ENCODE measurements at places on chromosomes 12 and 14.

DNA sequence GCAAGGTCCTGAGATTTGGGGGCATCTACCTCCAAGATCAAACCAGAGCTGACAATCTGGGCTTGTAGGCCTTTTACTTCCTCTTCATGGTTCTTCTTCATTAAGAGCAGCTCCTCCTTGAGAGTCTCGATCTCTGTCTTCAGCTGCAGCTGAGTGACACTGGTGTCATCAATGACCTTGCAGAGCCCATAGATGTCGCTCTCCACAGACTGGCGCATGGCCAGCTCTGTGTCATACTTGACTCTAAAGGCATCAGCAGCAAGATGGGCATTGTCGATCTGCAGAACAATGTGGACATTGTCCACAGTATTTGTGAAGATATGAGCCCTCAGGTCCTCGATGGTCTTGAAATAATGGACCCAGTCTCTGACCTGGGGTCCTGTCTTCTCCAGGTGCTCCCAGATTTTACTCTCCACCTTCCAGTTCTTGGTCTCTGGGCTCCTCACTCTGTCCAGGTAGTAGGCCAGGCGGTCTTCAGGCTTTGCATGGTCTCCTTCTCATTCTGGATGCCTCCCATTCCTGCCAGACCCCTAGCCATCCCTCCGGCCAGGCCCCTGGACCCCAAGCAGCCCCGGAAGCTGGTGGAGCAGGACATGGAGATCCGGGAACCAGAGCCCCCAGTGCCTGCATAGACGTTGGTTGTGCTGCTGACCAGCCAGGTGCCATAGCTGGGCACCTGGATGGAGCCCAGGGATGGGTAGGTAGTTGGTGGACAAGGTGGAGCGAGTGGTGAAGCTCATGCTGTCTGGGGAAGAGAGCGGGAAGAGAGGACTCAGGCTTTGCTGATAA is 141.0 kb downstream of the MSRB3 start:
- H3K4me1 ChIP-seq = no peaks in the 10 kb centered on the region
- no peak for DNase-seq
- H3K36me3 ChIP-seq = no peaks in the 10 kb centered on the region
- H3K4me3 ChIP-seq = no peak overlapping the region
- H3K27ac ChIP-seq = no peak overlapping the region

DNA sequence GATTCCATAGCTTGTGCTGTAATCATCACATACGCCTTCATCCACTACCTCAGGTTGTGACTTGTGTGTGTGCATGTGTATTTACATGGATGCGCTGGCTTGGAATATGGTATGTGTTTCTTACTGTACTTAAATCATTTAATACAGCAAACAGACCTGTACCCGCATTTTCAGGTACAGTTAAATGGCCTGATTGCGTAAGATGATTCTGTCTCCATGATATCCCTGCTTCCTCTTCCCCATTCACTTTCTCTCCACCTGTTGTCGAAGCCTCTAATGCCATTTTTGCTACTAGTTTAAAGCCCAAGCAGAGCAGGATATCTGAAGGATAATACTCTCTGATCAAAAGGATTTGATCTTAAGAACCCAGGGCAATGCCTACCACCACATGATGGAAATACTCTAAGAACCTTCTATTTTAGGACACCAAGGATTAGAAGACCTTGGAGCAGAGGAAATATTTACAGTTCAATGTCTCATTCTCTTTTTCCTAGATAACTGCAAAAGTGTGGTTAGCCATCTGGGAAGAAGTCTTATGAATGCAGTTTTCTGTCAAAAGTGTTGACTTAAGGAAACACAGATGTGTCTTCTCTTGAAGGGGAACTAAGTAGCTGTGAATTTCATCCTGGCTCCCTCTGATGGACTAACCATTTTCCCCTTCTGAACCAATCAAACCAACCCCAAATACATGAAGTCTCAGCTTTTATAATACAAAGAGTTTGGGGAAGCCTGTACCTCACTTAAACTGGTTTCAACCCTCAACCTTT is 78.7 kb downstream of the HELB start:
- no peak overlapping the region for H3K27ac ChIP-seq
- H3K27me3 ChIP-seq = no peaks in the 10 kb centered on the region
- no peak overlapping the region for H3K4me3 ChIP-seq
- H3K36me3 ChIP-seq = no peaks in the 10 kb centered on the region
- no peaks in the 10 kb centered on the region for H3K4me1 ChIP-seq

DNA sequence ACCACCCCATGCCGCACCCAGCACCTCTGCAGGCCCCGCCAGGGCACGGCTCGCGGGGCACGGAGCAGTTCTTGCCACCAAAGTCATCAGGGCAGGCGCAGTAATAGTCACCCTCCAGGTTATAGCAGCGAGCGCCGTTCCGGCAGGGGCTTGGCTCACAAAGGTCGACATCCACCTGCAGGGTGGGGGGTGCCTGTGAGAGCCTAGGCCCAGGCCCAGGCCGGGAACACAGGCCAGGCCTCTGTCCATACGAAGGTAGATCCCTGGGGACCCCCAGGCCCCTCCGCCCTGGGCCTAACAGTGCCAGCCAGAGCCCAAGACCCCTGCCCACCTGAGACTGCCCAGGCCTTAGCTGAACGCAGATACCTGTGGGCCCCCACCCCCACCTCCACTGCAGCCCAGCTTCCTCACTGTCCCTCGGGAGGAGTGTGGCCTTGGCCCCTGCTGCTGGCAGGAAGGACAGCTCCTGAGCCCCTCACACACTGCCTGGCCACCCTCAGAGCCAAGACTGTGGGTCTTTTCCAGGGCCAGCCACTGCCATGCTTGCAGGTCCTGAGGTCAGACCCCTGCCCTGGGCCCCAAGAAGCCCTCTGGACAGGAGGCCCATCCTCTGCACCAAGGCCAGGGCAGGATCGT is 19.3 kb downstream of the JAG2 start:
- H3K27ac ChIP-seq = no peak overlapping the region
- no peaks in the 10 kb centered on the region for H3K36me3 ChIP-seq
- no peaks in the 10 kb centered on the region for H3K27me3 ChIP-seq
- no peaks in the 10 kb centered on the region for H3K4me1 ChIP-seq

GRCh38 chr14:76736514-76736913 is 24.8 kb upstream of the VASH1 start:
- peaks cover 4% of the 10 kb centered on the region for H3K27me3 ChIP-seq
- no peak overlapping the region for H3K4me3 ChIP-seq
- H3K4me1 ChIP-seq = no peaks in the 10 kb centered on the region
- DNase-seq = no peak
- peaks cover 24% of the 10 kb centered on the region for H3K36me3 ChIP-seq

GRCh38 chr12:88015825-88016224 is 13.4 kb downstream of the C12orf50 start:
- no peaks in the 10 kb centered on the region for H3K4me1 ChIP-seq
- no peak overlapping the region for H3K4me3 ChIP-seq
- peaks cover 31% of the 10 kb centered on the region for H3K27me3 ChIP-seq
- no peak for DNase-seq

- H3K4me3 ChIP-seq = no peak overlapping the region
- no peak for DNase-seq
- H3K4me1 ChIP-seq = no peaks in the 10 kb centered on the region
Observed at GRCh38 chr14:51684760-51685159, 33.0 kb downstream of the FRMD6 start.

DNA sequence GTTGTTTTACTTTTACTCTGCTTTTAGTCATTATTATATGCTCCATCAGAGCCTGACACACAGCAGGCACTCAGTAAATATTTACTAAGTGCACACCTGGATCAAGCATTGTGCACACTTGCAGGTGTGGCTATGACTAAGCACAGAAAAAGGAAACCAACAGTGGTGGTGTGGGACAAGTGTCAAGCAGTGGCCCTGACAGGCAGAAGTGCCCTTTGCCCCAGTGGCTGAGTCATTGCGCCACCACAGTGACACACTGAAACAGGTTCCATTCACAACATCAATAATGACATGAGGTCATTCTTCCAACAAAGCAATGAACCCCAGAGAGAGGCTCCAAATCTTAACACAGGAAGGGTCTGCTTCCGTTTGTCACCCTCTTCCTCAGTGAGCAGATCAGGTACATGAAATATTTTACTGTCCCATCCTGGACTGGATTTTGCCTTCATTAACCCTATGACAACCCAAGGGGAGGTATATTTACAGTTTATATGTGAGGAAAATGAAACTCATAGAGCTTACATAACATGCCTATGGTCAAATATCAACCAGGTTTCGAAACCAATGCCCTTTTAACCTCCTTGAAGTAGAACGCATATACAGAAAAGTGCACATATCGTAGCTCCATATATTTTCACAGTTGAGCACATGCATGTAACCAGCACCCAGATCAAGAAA is 82.6 kb upstream of the GTF2A1 start:
- H3K27me3 ChIP-seq = peaks cover 3% of the 10 kb centered on the region
- no peaks in the 10 kb centered on the region for H3K36me3 ChIP-seq
- DNase-seq = no peak

- peaks cover 4% of the 10 kb centered on the region for H3K27me3 ChIP-seq
- peaks cover 5% of the 10 kb centered on the region for H3K36me3 ChIP-seq
- no peak overlapping the region for H3K4me3 ChIP-seq
- no peak for DNase-seq
- no peak overlapping the region for H3K27ac ChIP-seq
Observed at GRCh38 chr14:30362369-30363218, 196.4 kb upstream of the G2E3 start.

DNA sequence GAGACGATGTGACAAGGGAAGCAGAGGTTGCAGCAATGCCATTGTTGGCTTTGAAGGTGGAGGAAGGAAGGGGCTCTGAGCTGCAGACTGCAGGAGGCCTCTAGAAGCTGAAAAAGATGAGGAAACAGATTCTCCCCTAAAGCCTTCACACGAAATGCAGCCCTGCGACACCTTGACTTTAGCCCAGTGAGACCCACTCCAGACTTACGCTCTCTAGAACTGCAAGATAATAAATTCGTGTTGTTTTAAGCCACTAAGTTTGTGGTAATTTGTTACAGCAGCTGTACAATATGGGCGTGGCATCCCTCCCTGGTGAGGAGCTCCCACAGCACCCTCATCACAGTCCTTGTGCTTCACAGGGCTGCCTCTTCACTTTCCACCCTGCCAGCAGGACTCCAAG is 53.2 kb downstream of the GOLGA5 start:
- peaks cover 20% of the 10 kb centered on the region for H3K36me3 ChIP-seq
- no peak for DNase-seq
- H3K4me3 ChIP-seq = no peak overlapping the region
- peaks cover 13% of the 10 kb centered on the region for H3K4me1 ChIP-seq
- H3K27ac ChIP-seq = no peak overlapping the region
- H3K27me3 ChIP-seq = peaks cover 7% of the 10 kb centered on the region

All from naive B cell (primary cell).